ENCODE measurements at places on chromosomes 5 and 9.

- no peak for DNase-seq
Observed at GRCh38 chr5:105554568-105555169, 1992.1 kb upstream of the NUDT12 start.

DNA sequence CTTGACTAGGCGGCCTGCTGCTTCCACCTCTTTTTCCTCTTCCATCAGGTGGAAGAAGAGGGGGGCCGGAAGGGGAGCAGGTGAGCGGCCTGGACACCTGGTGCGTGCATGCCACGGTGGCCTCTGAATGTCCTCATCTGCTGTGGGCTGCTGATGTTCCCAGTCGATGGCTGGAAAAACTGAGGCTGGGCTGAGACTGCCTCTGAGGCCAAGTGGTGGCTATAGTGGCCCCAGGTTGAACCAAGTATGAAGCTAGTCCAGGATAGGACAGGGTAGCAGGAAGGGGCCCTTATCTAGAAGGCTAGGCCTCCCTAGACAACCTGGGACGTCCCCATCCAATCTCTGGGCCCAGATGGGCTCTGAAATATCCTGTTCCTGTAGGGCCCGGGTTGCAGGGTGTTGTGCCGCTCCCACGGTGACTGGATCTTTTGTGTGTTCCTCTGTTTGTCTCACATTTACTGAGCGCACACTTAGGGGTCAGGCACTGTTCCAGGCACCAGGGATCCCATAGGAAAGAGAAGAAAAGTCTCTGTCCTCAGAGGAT, 753 bp upstream of the NR5A1 start:
- no peak for DNase-seq

DNA sequence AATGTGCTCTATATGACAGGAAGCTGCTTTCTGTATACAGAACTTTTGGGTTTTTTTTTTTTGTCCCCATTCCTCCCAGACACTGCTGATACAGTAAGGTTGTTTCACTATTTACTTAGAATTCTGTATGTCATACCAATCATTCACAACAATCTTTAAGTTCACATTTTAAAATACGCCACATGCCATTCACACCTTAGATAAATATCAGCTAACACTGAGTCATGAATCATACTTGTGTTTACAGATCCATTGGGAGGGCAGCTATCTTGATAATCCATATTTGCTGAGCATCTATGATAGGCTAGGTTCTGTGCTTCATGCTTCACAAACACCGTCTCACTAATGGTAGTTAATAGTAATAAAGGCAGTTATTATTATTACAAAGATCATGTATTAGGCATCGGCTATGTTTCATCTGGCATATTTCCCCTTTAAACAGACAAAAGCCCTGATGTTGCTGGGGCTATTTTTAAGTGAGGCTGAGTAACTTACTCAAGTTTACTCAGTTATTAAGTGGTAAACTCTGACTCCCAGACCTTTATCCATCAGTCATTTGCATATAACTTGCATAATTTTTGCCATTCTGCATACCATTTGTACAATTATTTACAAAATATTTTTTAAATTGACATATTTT, 152.2 kb upstream of the HMHB1 start:
- DNase-seq, result no peak

DNA sequence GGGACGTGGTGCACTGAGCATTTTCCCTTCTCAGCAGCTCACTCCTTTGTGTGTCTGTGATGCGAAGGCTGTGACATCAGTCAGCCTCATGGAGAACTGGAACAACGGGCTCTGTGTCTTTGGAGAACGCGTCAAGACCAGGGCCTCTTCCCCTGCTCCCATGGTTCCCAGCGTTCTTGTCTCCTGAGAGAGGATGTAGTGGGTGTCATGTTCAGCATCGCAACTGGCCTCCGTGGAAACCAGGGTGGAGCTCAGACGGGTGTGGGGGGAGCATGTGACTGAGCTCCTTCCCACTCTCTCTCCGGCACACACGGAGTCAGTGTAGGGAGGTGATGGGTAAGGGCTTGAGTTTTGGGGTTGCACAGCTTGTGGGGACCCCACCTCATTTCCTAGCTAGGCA, 59.7 kb downstream of the TENT4A start:
- no peak for DNase-seq

GRCh38 chr5:76419597-76420298, 16.7 kb downstream of the IQGAP2 start:
- no peak for DNase-seq

DNA sequence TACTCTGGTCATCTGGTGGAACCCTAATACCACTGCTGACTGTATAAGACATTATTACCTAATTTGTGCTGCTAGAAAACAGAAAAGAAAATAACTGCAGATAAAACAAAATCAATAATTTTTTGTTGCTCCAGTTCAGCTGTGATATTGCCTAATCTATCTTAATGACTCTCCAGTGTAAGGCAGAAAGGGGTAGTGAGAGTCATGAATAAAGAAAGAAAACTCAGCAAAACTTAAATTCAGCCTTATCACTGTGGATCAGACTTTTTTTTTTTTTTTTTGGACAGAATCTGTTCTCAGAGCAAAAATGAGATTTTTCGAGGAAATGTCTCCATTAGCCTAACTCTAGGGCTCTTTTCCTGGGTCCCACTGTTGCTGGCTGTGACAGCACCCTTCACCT, 1.1 kb upstream of the DOCK2 start:
- DNase-seq, result no peak

GRCh38 chr9:87441251-87441650, 56.4 kb upstream of the DAPK1 start:
- DNase-seq, result no peak

- DNase-seq, result no peak
Observed at GRCh38 chr5:56440871-56441740, 208.0 kb upstream of the ANKRD55 start.

- no peak for DNase-seq
Observed at GRCh38 chr5:143511736-143512135, 108.2 kb upstream of the NR3C1 start.

- no peak for DNase-seq
Observed at GRCh38 chr9:120875195-120875565, 1.8 kb downstream of the PHF19 start.

GRCh38 chr9:4663956-4664355, 1.9 kb downstream of the PLPP6 start:
- no peak for DNase-seq

DNA sequence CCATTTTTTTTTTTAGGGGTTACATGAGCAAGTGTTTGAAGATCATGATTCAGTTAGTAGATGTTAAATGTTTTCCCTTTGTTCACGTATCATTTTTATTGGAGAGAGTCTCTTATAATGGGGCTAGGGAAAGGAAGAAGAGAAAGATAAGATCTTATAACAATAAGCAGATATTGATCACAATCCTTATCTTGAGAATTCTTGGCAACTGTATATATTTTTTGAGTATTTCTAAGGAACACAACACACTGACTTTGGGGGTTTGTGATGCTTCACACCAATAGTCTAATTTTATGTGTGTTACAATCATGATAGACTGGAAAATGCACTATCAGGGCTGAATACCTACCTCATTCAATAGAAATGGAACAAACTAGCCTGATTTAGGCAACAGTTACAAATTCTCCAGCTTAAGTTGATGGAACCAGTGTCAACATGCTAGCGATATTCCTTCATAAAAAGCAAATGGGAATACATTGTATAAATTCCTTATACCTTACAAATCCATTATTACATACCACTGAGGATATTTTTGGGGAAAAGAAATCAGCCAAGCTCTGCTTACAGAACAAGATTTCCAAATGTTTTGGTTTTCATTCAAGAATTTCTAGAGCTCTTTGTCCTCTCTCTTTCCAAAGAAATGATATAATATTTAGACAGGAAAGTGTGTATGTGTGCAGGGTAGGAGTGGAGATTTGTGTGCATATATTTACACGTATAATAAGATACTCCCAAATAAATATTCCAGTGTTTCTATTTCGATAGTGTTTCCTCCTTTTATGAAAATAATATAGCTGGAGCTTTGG, 41.5 kb downstream of the SVEP1 start:
- no peak for DNase-seq

- DNase-seq, result no peak
Observed at GRCh38 chr9:126164796-126165525, 161.7 kb upstream of the MVB12B start.

All from stimulated activated CD8-positive, alpha-beta memory T cell treated with anti-CD3 and anti-CD28 coated beads, Interleukin-2, amount 100 ng/mL, for 1 hour (primary cell).